ENCODE measurements at places on chromosomes 12 and 14. TPM values are rescaled to one million over a fixed set of nuclear protein-coding genes. Genes with fewer than 3 reads are reported as not detected.
A peak's percentile ranks its signal among the peaks of the same experiment; 100 is the strongest.

HNRNPC gene
- 262 TPM for total RNA-seq

ACACB gene
- total RNA-seq: 69.7 TPM

GALC gene
- 16.3 TPM for total RNA-seq

SLCO1C1 gene
- total RNA-seq: 1.3 TPM

AGAP2 gene
- total RNA-seq: 3.6 TPM

PAH gene
- total RNA-seq: not detected

LAG3 gene
- 0.34 TPM for total RNA-seq

KCNK10 gene
- total RNA-seq: not detected

CISTR gene
- 3.6 TPM for total RNA-seq

ADGRD1 gene
- total RNA-seq: 128 TPM

SLC39A5 gene
- not detected for total RNA-seq

RTL1 gene
- not detected for total RNA-seq

ACOT2 gene
- 150 TPM for total RNA-seq

- peak; percentile 93 for DNase-seq
Measured at GRCh38 chr12:51951199-51951842, at the start of gene ACVR1B. ACVR1B (plus strand) TSS chr12:51951699; CDS start chr12:51951744, 45 bp downstream.

GRCh38 chr12:49413010-49413409 is 45.7 kb downstream of the SPATS2 start:
- DNase-seq: no peak

DNA sequence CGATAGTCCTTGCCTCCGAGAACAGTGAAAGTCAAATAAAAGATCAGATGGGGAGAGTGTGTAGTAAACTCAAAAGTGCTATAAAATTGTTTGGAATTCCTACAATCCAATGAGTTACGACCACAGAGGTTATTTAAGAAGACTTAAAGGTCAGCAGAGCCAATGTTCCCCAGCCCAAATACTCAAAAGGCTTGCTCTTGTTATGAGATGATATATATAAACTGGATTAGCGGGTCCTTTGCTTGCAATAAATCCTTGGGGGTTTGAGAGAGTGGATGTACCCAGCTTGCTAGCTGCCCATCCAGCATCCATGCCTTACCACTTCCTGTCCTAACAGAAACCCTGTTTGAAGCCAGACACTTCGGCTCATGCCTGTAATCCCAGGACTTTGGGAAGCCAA is 29.0 kb upstream of the MED13L start:
- DNase-seq: no peak

GRCh38 chr14:50647753-50648152 is 20.4 kb downstream of the SAV1 start:
- DNase-seq: no peak

DNA sequence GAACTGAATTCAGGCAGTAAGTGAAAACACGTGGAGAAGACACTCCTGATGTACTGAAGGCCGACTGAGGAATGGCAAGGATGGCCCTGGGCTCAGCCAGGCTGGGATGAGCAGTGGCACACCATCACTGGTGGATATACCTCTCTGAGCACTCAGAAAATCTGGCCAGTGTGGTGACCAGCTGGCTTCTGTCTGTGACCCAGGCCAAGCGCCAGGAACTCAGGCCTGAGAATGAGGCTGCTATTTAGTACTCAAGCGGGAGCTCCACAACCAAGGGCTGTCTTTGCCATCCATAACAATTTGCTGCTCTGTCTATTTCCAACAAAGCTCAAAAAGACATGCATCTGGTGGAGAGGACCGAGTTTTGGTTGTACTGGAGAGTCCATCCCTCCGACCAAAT is 586.3 kb downstream of the BCL11B start:
- DNase-seq: no peak

GRCh38 chr14:76169776-76170175 is 18.1 kb downstream of the GPATCH2L start:
- no peak for DNase-seq

- DNase-seq: no peak
Measured at GRCh38 chr14:91830777-91831176, 36.6 kb downstream of the TC2N start.

DNA sequence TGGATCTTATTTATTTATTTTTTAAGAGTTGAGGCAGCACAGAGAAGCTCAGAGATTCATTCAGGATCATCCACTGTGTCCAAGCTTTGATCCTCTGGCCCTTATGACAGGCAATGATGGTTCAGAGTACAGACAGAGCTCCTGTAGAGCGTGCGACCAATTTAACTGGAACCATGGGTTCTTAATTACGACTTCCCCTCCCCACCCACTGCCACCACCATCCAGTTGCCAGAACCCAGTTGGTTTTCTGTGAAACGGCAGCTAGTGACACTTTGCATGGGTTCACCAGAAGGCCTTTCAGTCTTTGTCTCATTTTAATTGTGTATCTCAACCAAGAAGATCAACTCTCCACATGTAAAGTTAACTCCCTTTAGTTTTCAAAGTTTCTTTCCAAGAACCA is 478.2 kb downstream of the ZFP36L1 start:
- DNase-seq: no peak

- peak; percentile 52 for DNase-seq
Measured at GRCh38 chr14:61106959-61107641, 126.1 kb downstream of the SLC38A6 start.

DNA sequence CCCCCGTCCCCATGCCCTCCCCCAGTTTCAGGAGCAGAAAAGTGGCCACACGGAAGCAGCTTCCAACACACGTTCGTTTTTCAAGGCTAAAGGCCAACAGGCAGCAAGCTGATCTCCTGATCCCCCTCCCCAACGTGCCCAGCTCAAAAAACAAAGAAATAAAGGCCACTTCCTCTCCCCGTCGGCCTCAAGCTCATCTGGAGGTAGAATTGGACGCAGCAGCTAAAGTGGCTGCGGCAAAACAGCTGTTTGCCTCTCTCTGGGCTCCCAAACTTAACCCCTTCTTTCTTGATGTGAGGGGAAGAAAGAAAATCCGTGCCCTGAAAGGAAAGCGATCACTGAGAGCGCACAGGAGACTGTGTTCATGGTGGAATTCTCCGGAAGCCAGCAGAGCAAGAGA is 66.3 kb downstream of the SCARB1 start:
- no peak for DNase-seq

DNA sequence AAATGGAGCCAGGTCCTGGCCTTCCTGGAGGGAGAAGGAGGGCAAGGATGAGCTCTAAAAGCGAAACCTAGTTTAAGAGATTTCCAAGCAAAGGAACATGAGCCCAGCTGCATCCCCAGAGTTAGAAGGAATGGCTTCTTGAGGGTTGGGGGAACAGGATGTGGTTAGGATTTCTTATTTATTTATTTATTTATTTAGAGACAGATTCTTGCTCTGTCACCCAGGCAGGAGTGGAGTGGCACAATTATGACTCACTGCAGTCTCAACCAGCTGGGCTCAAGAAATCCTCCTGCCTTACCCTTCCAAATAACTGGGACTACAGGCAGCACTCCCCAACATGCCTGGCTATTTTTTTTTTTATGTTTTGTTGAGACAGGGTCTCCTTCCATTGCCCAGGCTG is 25.3 kb upstream of the TMEM106C start:
- DNase-seq: no peak

DNA sequence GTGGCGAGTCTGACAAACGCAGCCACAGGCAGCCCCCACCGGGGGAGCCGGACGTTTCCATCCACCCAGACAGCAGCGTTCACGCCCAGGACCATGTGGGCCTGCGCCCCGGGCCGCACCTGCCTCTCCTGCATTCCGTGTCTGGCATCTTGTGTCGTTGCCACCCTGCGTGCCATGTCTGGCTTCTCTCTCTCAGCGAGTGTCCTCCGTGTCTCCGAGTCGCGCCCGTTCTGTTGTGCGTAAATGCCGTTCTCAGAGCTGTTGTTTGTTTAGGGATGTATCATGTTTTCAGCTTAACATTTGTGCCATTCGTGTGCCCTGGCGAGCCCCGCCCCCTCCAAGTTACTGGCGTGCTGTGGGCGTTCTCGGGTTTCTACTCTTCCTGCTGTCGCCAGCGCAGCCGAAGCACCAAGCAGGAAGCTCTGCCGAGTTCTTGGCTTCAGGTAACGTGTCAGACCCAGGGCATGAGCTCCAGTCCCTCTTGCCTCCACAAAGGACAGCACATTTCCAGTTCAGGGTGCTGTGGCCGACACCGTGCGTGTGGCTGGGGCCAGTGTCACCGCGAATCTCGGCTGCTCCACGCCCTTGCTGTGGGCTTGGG is 34.6 kb downstream of the NOC4L start:
- peak; percentile 10 for DNase-seq

- no peak for DNase-seq
Measured at GRCh38 chr14:73775339-73776193, 61.4 kb upstream of the PNMA1 start.

- no peak for DNase-seq
Measured at GRCh38 chr14:67077921-67078320, 111.3 kb upstream of the GARIN2 start.

DNA sequence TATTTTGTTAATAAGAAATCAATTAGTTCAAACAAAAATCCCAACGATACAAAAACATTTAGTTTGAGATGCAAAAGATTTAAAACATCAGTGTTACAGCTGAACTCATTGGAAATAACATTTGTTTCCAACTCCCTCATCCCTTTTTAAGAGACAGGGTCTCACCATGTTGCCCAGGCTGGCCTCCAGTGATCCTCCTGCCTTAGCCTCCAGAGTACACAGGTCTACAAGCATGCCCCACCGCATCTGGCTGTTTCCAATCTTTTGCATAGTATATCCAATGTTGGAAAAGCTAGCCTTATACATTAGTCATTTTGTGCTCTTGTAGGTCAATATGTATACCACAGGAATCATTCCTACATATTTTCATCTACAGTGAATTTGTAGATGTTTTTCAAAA is 11.5 kb downstream of the RSRC2 start:
- no peak for DNase-seq

GRCh38 chr12:110234331-110234751 is 46.7 kb upstream of the ATP2A2 start:
- DNase-seq: no peak

DNA sequence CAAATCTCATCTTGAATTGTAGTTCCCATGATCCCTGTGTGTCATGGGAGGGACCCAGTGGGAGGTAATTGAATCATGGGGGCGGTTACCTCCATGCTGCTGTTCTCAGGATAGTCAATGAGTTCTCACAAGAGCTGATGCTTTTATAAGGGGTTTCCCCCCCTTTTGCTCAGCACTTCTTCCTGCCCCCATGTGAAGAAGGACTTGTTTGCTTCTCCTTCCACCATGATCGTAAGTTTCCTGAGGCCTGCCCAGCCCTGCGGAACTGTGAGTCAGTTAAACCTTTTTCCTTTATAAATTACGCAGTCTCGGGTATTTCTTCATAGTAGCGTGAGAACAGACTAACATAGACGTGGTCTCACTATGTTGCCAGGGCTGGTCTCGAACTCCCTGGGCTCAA is 56.1 kb upstream of the EIF5 start:
- no peak for DNase-seq

DNA sequence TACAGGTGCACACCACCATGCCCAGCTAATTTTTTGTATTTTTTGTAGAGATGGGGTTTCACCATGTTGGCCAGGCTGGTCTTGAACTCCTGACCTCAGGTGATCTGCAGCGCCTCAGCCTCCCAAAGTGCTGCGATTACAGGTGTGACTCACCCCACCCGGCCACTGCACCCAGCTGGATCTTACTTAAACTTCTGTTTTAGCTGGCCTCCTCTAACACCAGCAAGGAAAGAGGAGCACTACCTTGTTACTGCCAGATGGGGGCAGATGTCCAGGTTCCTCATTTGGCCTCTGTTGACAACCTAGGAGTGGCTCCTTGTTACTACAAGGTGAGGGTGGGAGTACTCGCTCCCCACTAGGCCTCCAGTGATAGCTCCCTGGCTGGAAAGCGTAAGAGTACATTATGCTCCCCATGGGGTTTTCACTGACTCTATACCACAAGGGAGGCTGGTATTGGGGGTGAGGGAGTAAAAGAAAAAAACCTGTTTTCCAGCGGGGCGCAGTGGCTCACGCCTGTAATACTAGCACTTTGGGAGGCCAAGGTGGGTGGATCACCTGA is 13.2 kb upstream of the ARF6 start:
- no peak for DNase-seq

- no peak for DNase-seq
Measured at GRCh38 chr14:87186737-87187136, 806.2 kb downstream of the GALC start.

DNA sequence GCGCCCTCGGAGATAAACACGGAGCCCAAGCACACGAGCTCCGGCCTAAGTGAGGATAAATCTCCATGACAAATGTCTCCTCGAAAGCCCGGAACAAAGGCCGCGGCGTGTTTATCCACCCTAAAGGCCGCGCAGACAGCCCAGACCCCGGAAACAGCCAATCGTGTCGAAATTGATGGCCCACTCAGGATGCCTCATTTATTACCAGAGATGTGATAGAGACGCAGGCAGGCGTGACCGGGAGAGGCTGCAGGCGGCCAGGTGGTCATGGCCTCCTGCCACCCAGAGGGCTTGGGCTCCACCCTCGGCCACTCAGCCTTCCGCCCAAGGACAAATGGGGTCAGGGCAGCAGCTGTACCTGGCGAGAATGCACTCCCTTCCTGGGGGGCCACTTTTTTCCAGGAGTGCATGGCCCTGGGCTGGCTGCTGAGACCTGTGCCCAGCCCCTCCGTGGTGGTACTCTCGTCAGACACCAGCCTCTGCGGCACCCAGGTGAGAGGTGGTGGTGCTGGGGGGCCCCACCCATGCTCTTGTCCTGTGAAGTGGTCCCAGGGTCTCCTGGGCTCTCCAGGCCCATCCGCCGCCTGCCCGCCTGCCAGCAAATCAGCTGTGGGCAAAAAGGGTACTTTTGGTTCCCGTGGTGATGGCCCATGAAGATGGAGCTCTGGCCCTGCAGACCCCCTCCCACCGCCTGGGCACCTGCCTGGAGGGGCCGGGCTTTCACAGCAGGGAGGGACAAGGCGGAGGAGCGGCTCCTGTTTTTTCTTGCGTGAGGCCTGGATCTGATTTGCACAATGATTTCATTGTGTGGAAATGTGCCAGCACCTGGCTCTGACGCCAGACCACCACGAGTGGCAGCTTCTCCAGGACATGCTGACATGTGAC is 211.5 kb upstream of the C14orf180 start:
- no peak for DNase-seq

GRCh38 chr14:72796935-72797334 is 97.0 kb downstream of the DPF3 start:
- DNase-seq: no peak

DNA sequence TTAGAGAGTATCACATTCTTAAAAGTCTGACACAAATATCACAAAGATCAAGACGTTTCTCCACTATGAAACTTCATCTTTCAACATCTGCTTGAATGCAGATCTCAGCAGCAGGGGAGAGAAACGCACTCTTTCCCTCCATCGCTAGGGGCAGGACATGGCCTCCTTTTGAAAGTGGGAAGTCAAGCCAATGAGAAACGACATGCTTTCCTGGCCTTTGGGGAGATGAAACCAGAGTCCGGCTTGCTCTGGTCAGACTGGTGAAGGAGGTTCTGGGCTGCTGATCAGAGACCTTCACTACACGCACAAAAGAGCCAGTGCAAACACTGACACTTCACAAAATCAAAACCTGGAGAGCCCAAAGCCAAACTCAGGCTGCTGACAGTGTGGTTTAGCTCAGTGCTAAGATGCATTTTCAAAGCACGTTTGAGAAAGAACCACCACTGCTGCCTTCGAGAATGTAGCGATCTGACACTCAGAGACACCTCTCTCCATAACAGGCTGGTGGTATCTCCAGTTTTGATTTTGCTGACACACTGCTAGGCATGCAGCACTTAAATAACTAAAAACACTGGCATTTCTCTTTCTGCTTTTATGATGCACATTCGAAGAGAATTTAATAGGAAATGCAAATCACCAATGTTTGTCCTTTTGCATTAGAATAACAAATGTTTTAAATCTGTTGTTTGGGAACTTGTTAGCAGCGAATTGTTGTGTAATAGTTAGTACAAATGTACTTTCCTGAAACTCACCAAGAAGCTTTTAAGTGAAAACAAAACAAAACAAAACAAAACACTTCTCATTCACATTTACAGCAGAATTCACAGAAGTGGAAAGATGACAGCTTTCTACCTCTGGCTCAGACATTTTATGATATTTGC is 93.9 kb upstream of the OVCH1 start:
- DNase-seq: no peak
